Activated CD8-positive, alpha-beta memory T cell treated with anti-CD3 and anti-CD28 coated beads for 24 hours (primary cell): ENCODE measurements at places on chromosomes 2 and 18.

- DNase-seq = no peak
These were observed 68.7 kb upstream of the SPRED2 start for GRCh38 chr2:65501074-65501473.

DNA sequence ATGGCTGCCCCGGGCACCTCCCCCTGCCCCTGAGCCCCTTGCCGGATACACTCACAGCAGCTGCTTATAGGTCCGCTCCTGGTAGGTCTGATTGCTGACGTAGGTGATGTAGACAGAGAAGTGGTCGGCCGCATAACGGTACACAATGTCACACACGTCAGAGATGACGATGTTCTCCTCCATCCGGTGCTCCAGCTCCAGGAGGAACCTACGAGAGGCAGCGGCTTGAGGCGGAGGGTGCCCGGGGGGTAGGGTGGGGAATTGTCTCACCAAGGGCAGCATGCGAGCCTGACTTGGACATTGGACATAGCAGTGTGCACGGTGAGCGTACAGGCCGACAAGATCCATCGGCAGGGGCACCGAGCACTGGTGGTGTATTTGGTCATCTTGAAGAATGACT lies 22.8 kb downstream of the SNORC start:
- DNase-seq = no peak

GRCh38 chr2:12725233-12726187 lies 8.8 kb downstream of the TRIB2 start:
- peak; percentile 52 for DNase-seq

DNA sequence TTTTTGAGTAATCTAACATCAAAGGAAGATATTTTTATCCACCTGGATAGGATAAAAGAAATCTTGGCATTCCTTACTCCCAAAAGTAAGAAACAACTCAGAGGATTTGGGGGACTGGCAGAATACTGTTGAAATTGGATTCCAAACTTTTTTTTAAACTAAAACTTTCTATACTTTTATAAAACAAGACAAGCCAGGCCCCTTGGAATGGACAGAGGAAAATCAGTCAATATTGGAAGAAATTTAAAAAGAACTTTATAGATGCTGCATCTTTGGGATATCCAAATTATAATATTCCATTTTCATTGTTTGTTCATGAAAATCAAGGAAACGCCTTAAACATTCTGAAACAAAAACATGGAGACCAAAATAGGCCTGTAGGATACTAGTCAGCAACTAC lies 147.6 kb upstream of the PIEZO2 start:
- no peak for DNase-seq

- DNase-seq = no peak
These were observed 127.1 kb downstream of the CERS6 start for GRCh38 chr2:168583064-168583709.

- DNase-seq = no peak
These were observed 60.9 kb upstream of the BCL11A start for GRCh38 chr2:60614319-60614718.

- no peak for DNase-seq
These were observed 448.9 kb upstream of the ETAA1 start for GRCh38 chr2:66948234-66948633.

GRCh38 chr18:50839996-50840395 lies 20.2 kb upstream of the MRO start:
- DNase-seq = no peak

DNA sequence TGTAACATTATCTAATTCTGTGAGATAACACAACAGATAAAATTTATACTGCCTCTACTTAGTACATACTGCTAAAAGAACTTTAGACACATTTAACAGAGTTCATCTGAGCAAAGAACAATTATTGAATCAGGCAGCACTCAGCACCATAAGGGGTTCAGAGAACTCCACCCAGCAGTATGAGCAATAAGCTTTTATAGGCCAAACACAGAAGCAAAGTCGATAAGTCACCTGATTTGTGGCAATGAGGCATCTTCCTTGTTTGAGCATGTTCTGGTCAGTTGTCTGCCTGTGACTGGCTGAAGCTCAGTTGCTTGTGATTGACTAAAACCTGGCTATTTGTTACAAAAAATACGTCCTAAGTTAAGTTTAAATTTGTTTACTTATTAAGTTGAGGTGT lies 746.1 kb upstream of the DDX18 start:
- DNase-seq = no peak

DNA sequence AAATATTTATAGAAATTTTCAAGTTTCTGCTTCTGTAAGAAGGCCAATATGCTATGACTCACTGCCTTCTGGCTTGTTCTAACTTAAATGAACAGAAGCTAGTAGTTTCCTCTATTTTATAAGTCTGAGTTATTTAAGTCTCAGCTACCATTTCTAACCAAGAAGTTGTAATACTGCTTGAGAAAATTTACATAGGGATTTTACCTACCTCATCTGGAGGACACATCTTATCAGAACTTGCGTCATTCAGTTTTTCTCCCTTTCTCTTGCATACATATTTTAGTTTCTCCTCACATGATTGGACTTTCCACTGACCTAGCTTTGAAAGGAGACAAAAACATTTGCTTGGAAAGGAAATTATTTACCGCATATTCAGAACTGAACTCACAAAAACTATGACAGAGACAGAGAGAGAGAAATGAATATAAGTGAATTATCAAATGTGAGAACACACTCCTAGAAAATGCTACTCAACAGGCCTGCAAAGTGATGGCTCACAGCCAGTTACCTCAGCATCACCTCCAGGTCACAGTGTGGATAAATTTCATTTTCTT lies 81.1 kb upstream of the CD302 start:
- DNase-seq = no peak

DNA sequence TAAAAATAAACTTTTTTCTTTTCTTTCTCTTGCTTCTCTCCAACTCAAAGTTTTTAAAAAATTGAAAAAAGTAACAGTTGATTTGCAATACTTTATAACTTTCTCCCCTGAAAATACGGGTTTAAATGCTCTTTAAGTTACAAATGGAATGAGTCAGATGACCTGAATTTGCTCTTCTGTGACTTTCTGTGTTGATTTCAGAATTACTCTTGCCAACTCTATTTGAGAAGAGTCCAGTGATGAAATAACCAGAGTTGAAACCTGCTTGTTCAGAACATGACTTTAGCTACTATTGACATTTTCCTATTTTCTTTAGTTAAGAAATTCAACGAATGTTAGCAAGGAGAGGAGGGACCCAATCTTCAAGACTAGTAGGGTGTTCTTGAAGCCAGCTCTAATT lies 146.1 kb upstream of the ZSWIM2 start:
- DNase-seq = no peak

- no peak for DNase-seq
These were observed 64.7 kb upstream of the ASAP2 start for GRCh38 chr2:9141706-9142460.

- no peak for DNase-seq
These were observed 336.6 kb downstream of the SMAD2 start for GRCh38 chr18:47593744-47594472.

GRCh38 chr18:69580107-69580506 lies 179.4 kb downstream of the DOK6 start:
- no peak for DNase-seq

DNA sequence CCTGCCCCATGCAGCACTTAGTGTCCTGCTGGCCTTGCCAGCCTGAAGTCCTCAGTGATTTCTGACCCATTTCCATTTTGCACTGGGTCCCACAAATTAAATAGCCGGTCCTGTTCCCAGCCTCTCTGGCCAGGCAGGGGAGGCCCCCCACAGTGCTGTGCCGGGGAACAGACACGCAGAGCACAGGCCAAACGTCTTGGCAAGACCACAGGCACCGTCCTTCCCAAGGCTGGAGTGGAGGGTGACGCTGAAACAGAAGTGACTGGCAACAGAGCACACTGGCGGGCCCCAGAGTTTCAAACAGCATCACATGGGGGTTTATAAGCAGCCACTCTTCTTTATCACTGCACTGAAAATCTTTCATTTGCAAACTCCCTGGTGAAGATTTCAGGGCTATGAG lies 52.2 kb downstream of the EDAR start:
- DNase-seq = no peak

GRCh38 chr2:102832789-102833188 lies 71.0 kb downstream of the TMEM182 start:
- no peak for DNase-seq

GRCh38 chr2:16652296-16653082 lies 13.1 kb downstream of the CYRIA start:
- DNase-seq = no peak

DNA sequence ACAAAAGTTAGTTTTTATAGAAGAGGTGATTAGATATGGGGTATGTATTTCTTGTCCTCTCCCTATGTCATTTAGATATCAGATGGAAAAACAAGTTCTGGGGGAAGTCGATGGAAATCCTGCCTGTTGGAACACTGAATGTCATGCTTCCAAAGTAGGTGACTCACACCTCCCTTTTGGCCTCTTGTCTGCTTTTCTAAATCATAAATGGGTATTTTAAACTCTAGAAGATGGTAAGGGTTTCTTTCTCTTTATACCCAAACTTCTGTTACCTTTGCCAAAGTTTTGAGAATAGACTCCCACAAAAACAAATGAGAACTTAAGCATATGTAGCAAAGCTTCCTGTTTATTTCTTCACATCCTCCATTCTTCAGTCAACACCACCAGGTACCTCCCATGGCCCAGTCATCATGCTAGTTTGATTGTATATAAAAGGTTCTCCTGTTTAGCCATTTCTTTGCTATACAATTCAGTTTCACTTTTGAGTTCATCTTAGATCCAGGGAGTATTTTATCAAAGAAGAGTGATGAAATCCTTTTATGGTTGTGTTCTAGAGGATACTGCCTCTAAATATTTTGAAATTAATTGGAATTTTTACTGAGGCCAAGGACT lies 63.9 kb downstream of the PRKRA start:
- DNase-seq = no peak

GRCh38 chr2:11155381-11156035 lies at the start of gene SLC66A3:
Gene SLC66A3, plus strand, starts transcription at chr2:11155467. Its CDS starts 80 bp downstream, at chr2:11155547.
- DNase-seq = no peak

DNA sequence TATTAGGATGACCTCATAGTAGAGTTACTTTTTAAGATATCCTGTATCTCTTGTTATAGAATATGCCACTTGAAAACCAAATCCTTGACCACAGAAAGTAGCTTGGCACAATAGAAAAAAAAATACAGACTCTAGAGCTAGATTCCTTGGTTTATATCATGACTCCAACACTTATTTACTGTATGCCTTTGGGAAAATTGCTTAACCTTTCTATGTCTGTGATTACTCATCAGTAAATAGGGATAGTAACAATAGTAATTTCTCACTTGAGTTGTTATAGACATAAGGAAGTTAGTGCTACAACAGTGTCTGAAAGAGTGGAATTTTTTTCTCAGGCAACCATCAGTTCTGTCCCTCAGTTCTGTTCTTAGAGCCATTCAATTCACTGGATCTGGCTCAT lies 193.8 kb downstream of the GULP1 start:
- no peak for DNase-seq

GRCh38 chr2:2809771-2810170 lies 478.7 kb upstream of the MYT1L start:
- peak; percentile 28 for DNase-seq

GRCh38 chr18:63087421-63088230 lies 231.9 kb downstream of the BCL2 start:
- DNase-seq = no peak

- DNase-seq = no peak
These were observed 161.2 kb upstream of the SIX2 start for GRCh38 chr2:45170191-45171135.

GRCh38 chr2:20914087-20914486 lies 91.2 kb upstream of the LDAH start:
- no peak for DNase-seq

DNA sequence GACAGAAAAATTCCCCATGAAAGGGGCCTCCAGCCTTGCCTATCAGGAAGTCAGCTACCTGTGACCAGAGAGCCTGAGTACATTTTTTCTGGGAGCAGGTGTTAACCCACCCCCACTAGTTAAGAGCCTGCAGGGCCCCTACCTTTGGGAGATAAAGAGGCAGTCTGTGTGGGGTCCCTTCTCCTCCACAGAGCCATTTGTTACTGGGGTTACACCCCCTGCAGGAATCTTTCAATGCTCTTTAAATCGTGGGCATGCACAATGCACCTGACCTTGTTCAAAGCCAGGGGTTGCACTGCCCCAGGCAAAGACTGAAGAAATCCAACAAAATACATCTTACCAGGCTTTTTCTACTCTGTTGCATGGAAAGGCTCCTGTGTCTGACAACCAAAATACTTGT lies 15.7 kb upstream of the LYPD6 start:
- DNase-seq = no peak
